ENCODE measurements at places on chromosomes 13 and 19.
A peak's percentile ranks its signal among the peaks of the same experiment; 100 is the strongest.

GRCh38 chr19:12843328-12843727 is 5.0 kb downstream of the MAST1 start:
- no peak for DNase-seq

- peak; percentile 66 for DNase-seq
These were observed 7.5 kb downstream of the F10 start for GRCh38 chr13:113129921-113130750.

DNA sequence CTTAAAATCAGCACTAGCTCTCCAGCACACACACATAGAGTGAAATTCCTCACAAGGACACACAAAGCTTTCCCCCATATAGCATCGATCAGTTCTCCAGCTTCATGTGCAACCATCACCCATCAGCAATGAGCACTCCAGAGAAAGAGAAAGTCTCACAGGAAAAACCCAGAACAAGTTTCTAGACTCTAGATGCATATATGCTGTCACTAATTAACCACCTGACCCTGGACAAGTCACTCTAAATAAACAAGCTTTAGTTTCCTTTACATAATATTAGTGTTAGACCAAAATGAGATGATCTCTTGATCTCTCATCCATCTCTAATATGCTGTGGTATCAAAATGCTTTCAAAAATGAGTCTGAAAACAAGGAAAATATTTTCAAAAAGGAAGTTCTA is 81.2 kb downstream of the TBC1D4 start:
- no peak for DNase-seq

DNA sequence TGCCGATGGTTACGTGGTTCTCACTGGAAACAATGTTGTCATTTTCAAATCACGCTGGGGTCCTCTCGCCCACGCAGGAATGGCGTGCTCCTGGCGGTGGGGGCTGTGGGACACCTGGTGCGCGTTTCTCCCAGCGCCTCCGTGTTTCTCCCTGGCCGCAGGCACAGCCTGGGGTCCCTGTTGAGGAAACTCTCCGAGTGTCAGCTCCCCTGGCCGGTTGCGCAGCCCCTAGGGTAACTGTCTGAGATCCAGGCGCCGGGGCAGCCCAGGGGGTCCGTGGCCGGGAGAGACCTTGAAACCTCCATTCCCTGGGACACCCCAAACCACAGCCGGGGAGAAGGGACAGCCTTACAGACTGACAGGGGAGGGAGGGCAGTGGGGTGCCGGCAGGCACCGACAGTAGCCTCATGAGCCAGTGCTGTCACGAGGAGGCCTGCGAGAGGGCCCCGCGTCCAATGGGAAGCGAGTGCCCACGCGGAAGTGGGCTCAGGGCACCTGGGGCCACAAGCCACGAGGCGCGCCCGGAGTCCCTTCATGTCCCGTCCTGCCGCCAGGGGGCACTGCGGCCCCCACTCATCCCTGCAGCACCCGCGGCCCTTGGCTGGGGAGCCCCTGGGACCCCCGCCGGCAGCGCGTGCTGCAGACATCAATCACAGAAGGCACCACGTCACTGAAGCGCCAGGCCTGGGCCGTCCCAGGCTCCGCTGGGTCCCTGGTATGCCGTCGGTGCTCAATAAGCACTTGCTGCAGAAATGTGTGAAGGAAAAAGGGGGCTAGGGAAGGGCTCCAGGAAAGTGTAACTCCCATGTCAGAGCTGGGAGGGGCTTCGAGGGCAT is 9.5 kb downstream of the ADAMTSL5 start:
- peak; percentile 85 for DNase-seq

- DNase-seq = no peak
These were observed 6.3 kb upstream of the GRIN3B start for GRCh38 chr19:993831-994393.

GRCh38 chr13:41244556-41244955 is 18.8 kb downstream of the MTRF1 start:
- DNase-seq = no peak

GRCh38 chr13:113953561-113953960 is 20.3 kb downstream of the C13orf46 start:
- DNase-seq = no peak

DNA sequence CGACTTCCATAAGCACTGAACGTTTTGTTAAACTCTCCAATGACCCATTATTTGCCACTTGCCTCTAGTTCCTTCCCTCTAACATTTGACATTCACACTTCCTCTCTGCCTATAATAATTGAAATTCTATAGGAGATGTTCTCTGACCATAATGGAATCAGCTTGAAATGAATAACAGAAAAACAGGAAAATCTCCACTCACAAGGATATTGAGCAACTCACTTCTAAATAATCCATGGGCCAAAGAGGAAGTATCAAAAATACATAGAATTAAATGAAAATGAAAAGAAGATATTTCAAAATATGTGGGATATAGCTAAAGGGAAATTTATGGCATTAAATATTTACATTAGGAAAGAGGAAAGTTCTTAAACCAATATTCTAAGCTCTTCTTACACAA is 3.4 kb upstream of the FCGBP start:
- DNase-seq = no peak

GRCh38 chr13:51953347-51954195 is 57.7 kb downstream of the ATP7B start:
- DNase-seq = no peak

- no peak for DNase-seq
These were observed 338.0 kb upstream of the ATXN8OS start for GRCh38 chr13:69769608-69770007.

DNA sequence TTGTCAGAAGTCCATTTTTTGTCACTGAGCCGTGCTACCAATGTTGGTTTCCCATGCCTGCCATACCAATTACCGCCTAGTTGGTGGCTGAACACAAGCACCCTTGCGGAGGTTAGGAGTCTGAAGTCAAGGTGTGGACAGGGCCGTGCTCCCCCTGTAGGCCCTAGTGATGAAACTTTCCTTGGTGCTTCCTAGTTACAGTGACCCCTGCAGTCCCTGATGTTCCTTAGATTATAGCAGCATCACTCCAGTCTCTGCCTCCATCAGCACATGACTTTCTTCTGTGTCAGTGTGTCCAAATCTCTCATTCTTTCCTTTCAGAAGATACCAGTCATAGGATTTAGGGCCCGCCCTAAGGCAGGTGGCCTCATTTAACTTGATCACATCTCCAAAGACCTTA is 99.0 kb downstream of the MYO16 start:
- DNase-seq = no peak

- DNase-seq = no peak
These were observed 162.0 kb downstream of the EFNB2 start for GRCh38 chr13:106373304-106373988.

DNA sequence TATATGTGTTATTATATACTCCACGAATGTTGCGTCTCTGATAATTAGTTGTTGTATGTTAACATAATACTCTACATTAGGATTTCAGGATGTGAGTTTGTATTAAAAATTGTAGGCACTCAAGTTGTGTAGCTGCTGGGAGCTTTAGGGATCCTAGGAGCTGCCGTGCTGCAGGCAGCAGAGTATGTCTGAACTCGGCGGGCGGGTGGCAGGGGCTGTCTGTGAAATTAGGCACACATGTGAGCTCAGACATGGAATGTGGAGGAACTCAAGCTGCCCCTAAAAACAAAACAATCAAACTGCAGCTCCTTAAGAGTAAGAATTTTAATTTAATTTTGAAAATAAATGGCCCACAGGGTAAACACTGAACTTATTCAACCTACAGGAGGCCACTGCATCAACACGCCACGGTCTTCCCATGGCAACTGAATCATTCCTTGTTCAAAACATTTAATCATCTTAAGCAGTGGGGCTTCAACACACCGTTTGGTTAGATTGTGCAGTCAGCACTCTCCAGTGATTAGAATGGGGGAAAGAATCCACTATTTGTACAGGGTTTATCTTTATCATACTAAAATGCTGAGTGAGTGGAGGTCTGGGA is 22.7 kb downstream of the SERTM1 start:
- DNase-seq = no peak

- no peak for DNase-seq
These were observed 33.9 kb downstream of the ATP11A start for GRCh38 chr13:112723771-112724170.

GRCh38 chr19:16330806-16331690 is 6.4 kb downstream of the KLF2 start:
- DNase-seq = peak; percentile 47

DNA sequence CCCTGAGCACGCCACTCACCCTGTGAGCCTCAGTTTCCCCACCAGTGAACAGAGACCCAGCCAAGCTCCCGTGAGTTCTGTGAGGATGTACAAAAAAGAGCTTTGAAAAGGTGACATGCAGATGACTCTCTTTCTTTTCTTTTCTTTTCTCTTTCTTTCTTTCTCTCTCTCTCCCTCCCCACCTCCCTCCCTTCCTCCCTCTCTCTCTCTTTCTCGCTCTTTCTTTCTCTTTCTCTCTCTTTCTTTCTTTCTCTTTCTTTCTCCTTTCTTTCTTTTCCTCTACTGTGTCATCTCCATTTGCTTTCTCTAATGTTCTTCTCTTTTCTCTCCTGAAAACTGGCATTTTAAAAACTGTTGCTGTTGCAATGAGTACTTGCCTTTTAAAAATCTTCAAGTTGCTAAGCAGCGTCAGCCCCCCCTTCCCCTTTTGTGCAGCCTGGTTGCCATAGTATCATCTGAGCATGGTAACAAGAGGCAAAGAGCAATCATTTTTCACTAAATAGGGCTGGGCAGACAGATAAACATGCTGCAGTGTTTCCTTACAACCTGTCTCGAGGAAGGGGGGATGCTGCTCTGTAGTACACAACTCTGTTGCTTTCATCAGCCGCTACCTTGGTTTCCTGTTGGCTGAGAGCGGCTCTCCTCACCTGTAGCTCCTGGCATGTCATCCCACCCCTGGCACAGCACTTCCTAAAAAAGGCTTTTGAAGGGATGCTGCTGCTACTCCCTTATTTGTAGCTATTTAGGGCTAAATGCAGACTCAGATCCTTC is 108.7 kb upstream of the MBNL2 start:
- DNase-seq = no peak

GRCh38 chr13:44406617-44407016 is 33.0 kb downstream of the SERP2 start:
- no peak for DNase-seq

DNA sequence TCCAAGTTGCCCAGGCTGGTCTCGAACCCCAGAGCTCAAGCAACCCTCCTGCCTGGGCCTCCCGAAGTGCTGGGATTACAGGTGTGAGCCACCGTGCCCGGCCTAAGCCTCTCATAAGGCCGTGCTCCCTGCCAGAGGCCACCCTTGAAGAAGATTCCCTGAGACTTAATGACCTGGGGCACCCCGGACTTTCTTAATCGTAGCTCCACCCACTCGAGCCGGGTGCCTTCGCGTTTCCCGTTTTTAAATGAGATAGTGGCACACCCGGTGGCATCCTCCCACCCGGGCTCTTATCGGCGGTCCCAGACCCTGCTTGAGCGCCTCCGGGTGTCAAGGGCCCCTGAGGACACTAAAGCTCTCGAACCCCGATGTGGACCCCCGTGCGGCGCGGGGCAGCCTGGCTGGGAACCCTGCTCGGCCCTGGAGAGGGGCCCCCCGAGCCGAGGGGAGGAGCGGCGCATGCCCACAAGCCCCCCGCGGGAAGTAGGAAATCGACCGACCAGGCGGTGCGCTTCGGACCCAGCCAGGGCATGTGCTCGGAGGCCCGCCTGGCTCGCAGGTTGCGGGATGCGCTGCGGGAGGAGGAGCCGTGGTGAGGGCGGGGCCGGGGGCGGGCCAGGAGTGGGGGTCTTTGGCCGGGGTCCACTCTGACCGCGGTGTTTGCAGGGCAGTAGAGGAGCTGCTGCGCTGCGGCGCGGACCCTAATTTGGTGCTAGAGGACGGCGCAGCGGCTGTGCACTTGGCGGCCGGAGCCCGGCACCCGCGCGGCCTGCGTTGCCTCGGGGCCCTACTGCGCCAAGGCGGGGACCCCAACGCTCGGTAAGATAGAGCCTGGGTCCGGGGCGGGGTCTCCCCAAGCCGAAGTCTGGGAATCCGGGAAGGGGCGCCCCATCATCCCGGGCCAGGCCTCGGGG is at the start of gene ANKLE1:
Gene ANKLE1 (plus strand): TSS at position 511 of the 914 bp plus-strand sequence. CDS start 20 bp downstream, at position 531.
- DNase-seq = peak; percentile 55

Data from activated CD4-positive, alpha-beta T cell treated with anti-CD3 and anti-CD28 coated beads for 48 hours (primary cell).